ENCODE measurements at places on chromosomes 11 and 22.

DNA sequence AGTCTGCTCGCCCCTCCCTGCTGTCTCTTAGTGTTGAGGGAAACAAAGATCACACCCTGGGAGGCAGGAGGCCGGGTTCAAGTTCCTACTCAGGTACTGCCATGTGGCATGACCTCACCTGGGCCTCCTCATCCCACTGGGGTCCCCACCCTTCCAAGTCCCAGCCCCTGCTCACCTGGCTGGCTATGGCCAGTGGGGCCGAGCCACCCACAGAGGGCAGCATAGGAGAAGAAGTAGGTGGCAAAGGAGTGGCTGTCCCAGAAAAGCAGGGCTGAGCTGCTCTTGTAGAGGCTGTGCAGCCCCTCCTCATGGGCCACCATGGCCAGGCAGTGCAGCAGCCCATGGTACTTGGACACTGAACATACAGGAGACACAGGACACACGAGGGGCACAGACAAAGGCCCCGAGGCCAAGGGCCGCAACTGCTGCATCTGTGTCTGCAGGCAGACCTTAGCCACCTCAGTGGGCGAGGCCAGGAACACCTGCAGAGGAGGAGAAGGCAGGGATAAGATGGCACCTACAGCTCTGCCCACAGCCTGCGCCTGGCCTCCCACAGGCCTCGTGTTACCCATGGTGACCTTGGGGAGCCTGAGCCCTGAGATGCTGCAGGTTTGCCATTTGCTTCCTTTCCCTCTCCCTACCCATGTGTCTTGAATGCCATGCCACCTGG lies 50.6 kb upstream of the MPEG1 start:
- no peak for DNase-seq

DNA sequence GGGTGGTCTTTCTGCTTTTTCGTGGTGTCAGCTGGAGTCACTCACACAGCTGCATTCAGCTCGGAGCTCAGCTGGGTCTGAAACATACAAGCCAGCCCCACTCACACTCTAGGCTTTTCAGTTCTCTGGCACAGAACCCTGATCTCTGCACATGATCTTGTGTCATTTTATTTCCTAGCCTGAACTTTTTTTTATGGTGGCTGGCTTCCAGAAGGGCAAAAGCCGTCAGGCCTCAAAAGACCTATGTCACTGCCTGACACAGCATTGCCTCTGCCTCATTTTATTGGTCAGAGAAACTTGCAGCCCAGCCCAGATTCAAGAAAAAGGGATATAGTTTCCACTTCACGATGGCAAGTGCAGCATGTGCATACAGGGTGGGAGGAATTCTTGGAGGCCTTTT lies 117.8 kb downstream of the NTM start:
- DNase-seq, result peak; percentile 54

DNA sequence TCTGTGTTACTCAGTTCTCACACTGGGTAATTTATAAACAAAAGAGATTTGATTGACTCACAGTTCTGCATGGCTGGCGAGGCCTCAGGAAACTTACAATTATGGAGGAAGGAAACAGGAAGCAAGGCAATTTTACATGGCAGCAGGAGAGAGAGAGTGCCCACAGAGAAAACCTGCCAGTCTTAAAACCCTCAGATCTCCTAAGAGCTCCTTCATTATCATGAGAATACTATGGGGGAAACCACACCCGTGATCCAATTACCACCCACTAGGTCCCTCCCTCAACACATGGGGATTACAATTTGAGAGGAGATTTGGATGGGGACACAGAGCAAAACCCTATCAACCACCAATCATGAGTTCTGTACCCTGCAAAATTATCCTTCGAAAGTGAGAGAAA lies 1180.8 kb downstream of the JRKL start:
- no peak for DNase-seq

DNA sequence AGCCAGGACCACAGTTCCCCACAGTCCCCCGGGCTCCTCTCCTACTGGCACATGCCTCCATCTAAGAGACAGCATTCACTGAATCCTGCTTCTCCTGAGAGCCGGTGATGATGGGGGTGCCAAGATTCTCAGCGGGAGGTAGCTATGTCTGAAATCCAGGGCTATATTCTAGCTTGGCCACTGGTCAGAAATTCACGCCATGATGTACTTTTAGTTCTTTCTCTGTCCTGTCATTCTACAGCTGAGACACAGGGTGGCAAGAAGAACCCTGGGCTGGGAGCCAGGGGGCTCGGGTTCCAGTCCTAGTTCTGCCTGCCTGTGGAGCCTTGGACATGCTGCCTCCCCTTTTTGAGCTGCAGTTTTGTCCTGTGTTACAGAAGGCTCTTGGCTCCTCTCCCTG lies 59.2 kb upstream of the PHOX2A start:
- DNase-seq, result no peak

DNA sequence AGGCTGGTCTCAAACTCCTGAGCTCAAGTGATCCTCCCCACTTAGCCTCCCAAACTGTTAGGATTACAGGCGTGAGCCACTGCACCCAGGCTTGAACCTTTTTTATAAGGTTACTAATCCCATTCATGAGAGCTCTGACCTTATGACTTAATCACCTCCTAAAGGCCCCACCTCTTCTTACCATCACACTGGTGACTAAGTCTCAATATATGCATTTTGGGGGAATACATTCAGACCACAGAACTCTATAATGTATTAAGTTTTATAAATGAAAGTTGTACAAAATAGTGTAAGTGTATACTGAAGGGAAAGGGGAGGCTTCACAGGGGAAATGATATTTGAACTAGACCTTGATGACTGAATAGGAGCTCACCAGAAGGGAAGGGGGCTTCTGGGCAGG lies 28.4 kb upstream of the RBFOX2 start:
- DNase-seq, result no peak

- DNase-seq, result no peak
These were observed 145.7 kb upstream of the ALDH3B2 start for GRCh38 chr11:67820081-67820480.

GRCh38 chr22:44665115-44665514 lies 36.9 kb upstream of the PRR5 start:
- no peak for DNase-seq

All from caudate nucleus (tissue), 63 donors.